ENCODE measurements at places on chromosomes 16 and 17. TPM values are rescaled to one million over a fixed set of nuclear protein-coding genes. Genes with fewer than 3 reads are reported as not detected.

PITPNM3 gene
- total RNA-seq, result 1.3 TPM

CACNG3 gene
- total RNA-seq, result not detected

OR4D1 gene
- total RNA-seq, result not detected

PDE6G gene
- total RNA-seq, result 0.86 TPM

KRTAP3-1 gene
- not detected for total RNA-seq

DNAAF8 gene
- total RNA-seq, result 0.93 TPM

AANAT gene
- total RNA-seq, result not detected

MRPS34 gene
- total RNA-seq, result 59.0 TPM

RNF222 gene
- total RNA-seq, result not detected

UNKL gene
- 12.1 TPM for total RNA-seq

TPSD1 gene
- not detected for total RNA-seq

SYT17 gene
- 0.53 TPM for total RNA-seq

KRT13 gene
- total RNA-seq, result not detected
